Left lung (tissue), 14 donors: ENCODE measurements at places on chromosomes 6 and 20. TPM values are rescaled to one million over a fixed set of nuclear protein-coding genes. Genes with fewer than 3 reads are reported as not detected.

FGD2 gene
- 4.7 TPM for polyA plus RNA-seq

OPRL1 gene
- polyA plus RNA-seq: 2.2 TPM

OR2B6 gene
- polyA plus RNA-seq: 0.17 TPM

SUMO4 gene
- 1.6 TPM for polyA plus RNA-seq

ALDH8A1 gene
- polyA plus RNA-seq: 1.2 TPM

RAET1G gene
- 1.8 TPM for polyA plus RNA-seq

TRAPPC3L gene
- polyA plus RNA-seq: 0.39 TPM

DEFB132 gene
- not detected for polyA plus RNA-seq

PPT2 gene
- 23.2 TPM for polyA plus RNA-seq
